Breast epithelium (tissue), 4 donors: ENCODE measurements at places on chromosomes 5 and 9. TPM values are rescaled to one million over a fixed set of nuclear protein-coding genes. Genes with fewer than 3 reads are reported as not detected.

AJM1 gene
- 2.3 TPM for total RNA-seq

GDF9 gene
- 0.33 TPM for total RNA-seq

SLC34A3 gene
- not detected for total RNA-seq

SLC6A18 gene
- total RNA-seq, result not detected

PTGS1 gene
- total RNA-seq, result 4.5 TPM

PCDHGA2 gene
- 8.6 TPM for total RNA-seq
